ENCODE measurements at places on chromosomes 16 and 17.

- DNase-seq, result no peak
These were observed 57.9 kb upstream of the TNRC6A start for GRCh38 chr16:24671455-24671954.

DNA sequence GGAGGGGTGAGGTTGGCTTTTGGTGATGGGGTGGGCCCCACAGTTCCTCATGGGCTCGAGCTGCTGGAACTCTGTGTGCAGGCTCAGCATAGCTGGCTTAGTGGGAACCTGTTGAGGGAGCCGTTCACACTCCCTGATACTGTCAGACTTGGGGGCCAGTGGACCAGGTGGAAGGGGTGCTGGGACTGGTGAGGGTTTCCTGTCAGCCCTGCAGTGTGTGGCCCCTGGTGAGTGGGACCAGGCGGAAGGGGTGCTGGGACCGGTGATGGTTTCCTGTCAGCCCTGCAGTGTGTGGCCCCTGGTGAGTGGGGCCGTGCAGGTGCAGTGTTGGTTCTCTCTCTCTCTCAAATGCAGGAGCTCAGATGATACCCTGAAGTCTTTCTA lies 45.1 kb upstream of the ZNF750 start:
- no peak for DNase-seq

- DNase-seq, result no peak
These were observed 8.5 kb upstream of the CCL1 start for GRCh38 chr17:34371405-34372100.

- DNase-seq, result no peak
These were observed 15.5 kb downstream of the AXIN2 start for GRCh38 chr17:65545705-65546523.

DNA sequence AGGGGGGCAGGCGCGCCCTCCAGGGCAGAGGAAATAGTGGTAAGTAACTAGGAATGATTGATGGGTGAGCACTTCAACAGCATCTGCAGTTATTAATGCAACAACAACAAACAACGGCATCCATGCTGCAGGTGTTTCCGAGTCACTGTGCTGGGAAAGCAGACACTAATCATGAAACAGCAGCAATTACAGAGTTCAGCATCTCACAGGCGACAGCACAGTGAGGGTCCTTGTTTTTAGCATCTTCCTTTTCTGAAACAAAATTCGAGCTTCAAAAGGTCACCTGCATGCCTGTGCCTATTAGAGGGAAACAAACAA lies 191.9 kb downstream of the SLC39A11 start:
- DNase-seq, result no peak

DNA sequence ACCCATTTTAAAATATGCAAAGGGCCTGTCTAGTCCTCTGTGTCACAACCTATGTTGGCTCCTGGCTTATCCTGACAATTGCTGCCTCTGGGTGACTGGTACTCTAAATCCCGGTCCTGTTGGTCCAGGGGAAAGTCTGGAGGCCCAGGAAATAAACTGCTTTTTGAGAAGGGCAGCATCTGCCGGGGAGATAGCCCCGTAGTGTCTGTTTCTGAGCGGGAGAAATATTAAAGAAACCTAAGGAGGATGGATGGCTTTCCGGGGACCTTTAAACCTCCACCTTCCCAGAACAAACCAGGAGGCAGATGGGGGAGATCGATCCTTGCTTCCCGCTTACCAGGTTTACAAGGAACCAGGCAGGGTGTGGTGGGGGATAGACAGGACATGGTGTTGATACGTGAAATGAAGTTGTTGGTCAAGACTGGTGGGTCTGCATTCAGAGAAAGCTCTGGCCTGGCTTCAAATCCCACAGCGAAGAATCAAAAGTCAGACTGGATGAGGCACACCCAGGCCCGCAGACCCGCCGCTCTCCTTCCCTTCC lies 3.8 kb downstream of the HOXB2 start:
- DNase-seq, result no peak

GRCh38 chr16:1651094-1651973 lies 26.7 kb upstream of the JPT2 start:
- no peak for DNase-seq

- no peak for DNase-seq
These were observed 131.2 kb upstream of the NLRP1 start for GRCh38 chr17:5715478-5715877.

DNA sequence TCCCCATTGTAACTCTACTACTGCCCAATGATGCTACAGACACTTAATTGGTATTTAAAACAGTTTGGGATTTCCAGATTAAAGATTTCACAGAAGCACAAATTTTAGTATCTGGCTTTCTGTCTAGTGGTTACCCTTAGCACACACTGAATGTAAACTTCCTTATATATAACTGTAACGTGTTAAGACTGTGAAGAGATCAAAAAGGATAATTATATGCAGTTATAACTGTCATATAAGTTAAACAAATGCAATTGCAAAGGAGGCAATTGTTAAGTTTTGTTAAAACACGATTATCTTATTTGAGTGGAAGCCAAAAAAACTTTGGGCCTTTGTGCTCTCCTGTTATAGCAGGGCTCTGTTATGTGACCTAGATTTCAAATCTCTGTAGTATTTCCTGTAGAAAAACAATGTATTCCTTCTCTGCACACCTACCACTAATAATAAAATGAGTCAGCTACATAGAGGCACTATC lies 147.9 kb downstream of the STXBP4 start:
- DNase-seq, result no peak

- no peak for DNase-seq
These were observed 9.4 kb upstream of the MYLK3 start for GRCh38 chr16:46757339-46758050.

GRCh38 chr16:89741342-89742014 lies 20.1 kb downstream of the ZNF276 start:
- no peak for DNase-seq

- no peak for DNase-seq
These were observed 127.3 kb downstream of the CDRT15L2 start for GRCh38 chr17:20706751-20707373.

GRCh38 chr17:33847900-33848299 lies 407.2 kb upstream of the CCL2 start:
- no peak for DNase-seq

- no peak for DNase-seq
These were observed 91.4 kb downstream of the GRIN2A start for GRCh38 chr16:10090816-10091215.

GRCh38 chr17:20010936-20011335 lies 1.8 kb downstream of the SPECC1 start:
- DNase-seq, result no peak

DNA sequence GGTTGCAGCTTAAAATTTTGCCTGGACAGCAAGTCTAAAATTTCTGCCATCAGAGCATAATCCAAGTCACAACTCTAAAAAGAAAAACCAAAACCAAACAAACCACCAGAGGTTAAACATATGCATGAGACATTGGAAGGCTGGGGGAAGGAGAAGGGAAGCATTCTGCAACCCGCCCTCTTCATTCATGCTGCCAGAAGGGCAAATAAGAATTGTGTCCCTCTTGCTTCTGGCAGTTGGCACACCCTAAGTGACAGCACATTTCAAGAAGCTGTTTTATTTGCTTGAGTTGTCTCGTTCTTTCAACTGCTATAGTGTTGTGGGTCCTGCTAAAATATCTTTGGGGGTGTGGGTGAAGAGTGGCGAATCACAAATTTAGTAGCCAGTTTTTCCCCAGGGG lies 99.6 kb downstream of the SKAP1 start:
- no peak for DNase-seq

- no peak for DNase-seq
These were observed 4.6 kb upstream of the ARL5C start for GRCh38 chr17:39170558-39170957.

- no peak for DNase-seq
These were observed 4.6 kb downstream of the CLUH start for GRCh38 chr17:2706911-2707510.

GRCh38 chr17:74531231-74531761 lies at the start of gene CD300LB:
CD300LB (minus strand) TSS chr17:74531475; CDS start chr17:74531350, 125 bp downstream.
- DNase-seq, result no peak

DNA sequence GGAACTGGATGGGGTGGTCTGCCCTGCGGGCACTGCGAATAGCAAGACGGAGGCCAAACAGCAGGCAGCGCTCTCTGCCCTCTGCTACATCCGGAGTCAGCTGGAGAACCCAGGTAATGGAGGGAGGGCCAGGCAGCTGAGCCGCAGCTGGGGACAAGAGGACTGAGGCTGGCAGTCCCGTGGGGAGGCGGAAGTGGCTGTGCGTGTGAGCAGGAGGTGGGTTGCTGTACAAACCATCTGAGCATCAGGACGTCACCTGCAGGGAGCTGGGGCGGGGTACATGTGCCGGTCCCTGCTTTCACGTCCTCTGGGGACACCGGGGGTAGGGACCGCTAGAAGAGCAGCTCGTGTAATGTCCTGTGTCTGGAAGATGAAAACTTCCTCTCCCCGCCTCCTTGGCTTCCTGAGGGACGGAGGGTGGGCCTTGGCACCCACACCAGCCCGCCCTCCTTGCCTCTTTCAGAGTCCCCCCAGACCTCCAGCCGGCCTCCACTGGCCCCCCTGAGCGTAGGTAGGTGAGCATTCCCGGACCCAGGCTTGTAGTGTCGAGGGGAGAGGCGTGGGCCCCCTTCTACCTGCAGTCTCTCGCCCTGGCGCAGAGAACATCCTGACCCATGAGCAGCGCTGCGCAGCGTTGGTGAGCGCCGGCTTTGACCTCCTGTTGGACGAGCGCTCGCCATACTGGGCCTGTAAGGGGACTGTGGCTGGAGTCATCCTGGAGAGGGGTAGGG lies 3.7 kb downstream of the ADAD2 start:
- no peak for DNase-seq

GRCh38 chr16:21638573-21638975 lies 13.8 kb downstream of the IGSF6 start:
- DNase-seq, result no peak

- no peak for DNase-seq
These were observed 216.0 kb downstream of the FOXL1 start for GRCh38 chr16:86794216-86794864.

- no peak for DNase-seq
These were observed 12.0 kb downstream of the SP2 start for GRCh38 chr17:47907932-47908562.

DNA sequence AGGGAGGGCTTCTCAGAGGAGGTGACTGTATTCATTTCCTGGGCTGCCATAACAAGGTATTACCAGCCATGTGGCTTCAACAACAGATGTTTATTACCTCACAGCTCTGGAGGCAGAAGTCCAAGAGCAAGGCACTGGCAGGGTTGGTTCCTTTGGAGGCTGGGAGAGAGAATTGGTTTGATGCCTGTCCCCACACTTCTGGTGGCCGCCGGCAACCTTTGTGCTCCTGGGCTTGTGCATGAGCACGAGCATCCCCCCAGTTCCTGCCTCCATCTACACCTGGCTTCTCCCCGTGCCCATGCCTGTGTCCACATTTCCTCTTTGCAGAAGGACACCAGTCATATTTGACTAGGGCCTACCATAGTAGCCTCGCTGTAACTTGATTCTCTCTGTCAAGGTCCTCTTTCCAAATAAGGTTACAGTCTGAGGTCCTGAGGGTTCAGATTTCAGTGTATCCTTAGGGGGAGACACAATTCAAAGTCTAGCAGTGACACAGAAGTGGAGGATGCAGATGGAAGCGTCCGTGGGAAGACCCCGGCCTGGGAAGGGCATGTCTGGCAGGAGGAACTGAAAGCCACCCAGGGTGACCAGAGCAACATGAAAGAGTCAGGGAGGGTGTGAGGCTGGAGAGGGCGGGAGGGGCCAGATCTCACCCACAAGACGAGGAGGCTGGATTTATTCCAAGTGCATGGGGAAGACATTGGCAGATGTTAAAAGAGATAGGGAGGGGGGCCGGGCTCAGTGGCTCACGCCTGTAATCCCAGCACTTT lies 188.2 kb upstream of the HSBP1 start:
- DNase-seq, result no peak

DNA sequence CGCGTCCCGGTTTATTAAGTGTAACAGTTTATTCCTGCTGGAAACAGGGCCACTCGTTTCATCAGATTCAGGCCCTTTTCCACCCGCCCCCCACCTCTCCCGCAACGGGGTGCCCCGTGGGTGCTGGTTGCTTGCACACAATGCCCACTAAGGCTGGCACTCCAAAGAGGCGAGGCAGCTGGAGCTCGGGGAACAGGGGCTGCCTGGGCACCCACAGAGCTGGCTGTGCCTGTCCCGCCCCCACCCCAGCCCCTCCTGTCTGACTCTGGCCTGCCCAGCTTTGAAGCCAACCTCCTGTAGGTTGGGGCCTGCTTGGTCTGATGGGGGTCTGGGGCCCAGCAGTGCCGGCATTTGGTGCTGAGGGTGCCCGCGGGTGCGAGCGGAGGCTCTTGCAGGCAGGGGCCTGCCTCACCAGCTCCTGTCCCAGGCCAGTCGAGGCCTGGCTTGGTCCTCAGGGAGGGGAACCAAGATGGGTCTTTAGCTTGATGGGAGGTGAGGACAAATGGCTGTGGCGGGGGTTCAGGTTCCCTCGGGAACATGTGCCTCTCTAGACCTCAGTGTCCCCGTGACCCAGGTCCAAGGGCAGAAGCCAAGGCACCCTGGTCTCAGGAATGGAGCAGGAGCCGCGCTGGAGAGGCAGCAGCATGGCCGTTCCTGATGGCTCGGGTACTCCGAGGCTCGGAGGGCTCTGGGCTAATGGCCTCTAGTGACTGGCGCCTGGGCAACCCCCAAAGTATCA lies 20.1 kb downstream of the MYBBP1A start:
- no peak for DNase-seq

DNA sequence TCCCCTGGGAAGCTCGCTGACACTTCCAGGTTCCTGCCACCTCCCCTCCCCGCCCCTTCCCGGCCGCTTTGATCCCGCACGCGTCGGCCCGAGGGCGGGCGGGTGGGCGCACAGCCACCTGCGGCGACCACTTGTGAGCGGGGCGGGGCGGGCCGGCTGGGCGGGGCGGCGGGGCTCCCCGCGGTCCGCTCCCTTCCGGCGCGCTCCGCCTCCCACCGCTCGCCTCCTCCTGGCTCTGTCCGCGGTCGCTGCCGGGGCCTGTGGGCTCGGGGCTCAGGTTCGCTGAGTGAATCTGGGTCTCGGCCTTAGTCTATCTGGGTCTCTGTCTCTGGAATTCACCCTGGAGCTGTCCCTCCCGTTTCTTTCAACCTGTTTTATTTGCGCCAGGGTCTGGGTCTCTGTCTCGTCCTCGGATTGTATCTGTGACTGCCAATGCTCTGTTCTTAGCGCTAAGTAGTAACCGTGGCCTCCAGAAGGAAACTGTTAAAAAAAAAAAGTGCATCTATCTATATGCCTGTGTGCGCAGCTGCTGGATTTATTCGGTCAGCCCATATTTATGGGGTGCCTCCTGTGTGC lies 2.7 kb upstream of the HES7 start:
- peak; percentile 47 for DNase-seq

- DNase-seq, result no peak
These were observed 25.1 kb upstream of the CNOT1 start for GRCh38 chr16:58654560-58655214.

DNA sequence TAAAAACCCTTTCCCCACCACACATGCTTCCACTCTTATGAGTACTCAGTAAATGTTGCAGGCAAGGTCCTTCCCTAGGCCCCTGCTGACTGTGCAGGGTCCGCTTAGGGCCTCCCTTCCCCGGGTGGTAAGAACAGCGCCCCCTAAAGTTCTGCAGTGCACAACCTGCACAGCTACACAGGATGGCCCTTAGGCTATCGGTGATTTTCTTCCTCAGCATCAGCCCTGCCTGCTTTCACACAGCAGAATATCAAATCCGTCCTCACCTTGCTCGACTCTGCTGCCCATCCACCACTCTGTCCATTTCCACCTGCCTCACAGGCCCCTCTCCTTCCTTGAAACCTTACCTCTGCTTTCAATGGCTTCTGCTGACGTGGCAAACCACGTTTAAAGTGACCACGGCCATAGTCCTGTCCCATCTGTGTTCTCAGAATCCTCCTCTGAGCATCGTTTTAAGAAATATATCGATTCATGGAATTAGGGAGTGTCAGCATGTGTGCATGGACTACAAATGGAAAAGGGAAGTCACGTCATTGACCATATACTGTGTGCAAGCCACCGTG lies 51.4 kb upstream of the TMEM132E start:
- DNase-seq, result no peak

All from T-helper 17 cell (primary cell).